ENCODE measurements at places on chromosomes 2 and 18. TPM values are rescaled to one million over a fixed set of nuclear protein-coding genes. Genes with fewer than 3 reads are reported as not detected.
A peak's percentile ranks its signal among the peaks of the same experiment; 100 is the strongest.

DNA sequence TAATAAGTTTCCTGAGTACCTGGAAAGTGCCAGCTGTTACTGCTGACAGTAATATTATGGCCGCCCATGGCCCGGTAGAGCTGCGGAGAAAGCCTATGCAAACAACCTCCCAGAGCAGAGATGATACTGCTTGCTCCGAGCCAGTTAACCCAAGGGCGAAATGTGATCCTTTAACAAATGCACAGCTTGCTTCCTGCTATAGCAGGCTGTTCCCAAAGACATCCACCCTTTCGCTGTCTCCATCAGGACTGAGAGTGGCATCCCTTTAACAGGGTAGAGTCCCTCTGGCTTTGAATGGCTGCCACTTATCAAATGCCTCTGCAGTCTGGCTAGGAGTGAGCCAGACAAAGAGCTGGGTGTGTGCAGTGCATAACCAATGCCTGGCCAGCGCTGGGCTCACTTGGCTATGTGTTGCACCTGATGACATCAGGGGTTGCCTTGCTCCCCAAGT, 69.7 kb upstream of the DAPL1 start:
- DNase-seq = no peak
- H3K36me3 ChIP-seq = no peaks in the 10 kb centered on the region
- no peak overlapping the region for H3K4me3 ChIP-seq

GRCh38 chr18:6659963-6660725, 69.4 kb upstream of the ARHGAP28 start:
- no peaks in the 10 kb centered on the region for H3K27me3 ChIP-seq
- H3K27ac ChIP-seq = peak overlapping the region; percentile 83
- no peak overlapping the region for H3K4me3 ChIP-seq
- peaks cover 32% of the 10 kb centered on the region for H3K4me1 ChIP-seq

DNA sequence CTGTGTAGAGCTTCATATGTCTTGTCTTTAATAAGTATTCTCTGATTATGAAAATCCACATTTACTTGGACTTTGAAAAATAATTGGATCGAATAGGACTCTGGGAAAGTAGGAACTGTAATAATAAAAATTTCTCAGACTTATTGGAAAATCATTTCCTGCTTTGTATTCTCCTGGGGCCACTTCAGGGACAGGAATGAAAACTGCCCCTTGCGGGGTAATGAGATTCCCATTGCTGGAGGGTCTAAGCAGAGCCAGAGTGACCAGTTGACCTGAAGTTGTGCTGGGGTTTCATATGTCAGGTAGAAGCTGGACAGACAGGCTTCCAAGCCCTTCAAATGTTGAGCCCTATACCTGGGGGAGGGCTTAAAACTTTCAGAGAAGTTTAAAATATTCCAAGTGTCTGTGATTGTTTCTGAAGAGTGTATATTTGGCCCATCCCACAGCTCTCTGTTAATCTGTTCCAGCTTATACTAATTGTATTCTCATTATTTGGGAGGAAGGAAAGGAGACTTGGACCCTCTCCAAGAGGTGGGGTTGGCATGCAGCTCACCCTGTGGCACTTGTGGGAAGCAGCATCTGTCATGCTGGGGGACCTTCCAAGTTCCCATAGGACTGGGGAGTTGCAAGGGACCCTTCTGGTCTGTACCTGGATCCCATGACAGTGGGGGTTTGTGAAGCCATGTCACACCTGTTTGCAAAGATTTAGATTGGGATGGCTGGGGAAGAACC, 268.7 kb upstream of the ATP5MC3 start:
- H3K4me1 ChIP-seq = no peaks in the 10 kb centered on the region
- no peak overlapping the region for H3K4me3 ChIP-seq
- H3K27me3 ChIP-seq = peaks cover 3% of the 10 kb centered on the region

DNA sequence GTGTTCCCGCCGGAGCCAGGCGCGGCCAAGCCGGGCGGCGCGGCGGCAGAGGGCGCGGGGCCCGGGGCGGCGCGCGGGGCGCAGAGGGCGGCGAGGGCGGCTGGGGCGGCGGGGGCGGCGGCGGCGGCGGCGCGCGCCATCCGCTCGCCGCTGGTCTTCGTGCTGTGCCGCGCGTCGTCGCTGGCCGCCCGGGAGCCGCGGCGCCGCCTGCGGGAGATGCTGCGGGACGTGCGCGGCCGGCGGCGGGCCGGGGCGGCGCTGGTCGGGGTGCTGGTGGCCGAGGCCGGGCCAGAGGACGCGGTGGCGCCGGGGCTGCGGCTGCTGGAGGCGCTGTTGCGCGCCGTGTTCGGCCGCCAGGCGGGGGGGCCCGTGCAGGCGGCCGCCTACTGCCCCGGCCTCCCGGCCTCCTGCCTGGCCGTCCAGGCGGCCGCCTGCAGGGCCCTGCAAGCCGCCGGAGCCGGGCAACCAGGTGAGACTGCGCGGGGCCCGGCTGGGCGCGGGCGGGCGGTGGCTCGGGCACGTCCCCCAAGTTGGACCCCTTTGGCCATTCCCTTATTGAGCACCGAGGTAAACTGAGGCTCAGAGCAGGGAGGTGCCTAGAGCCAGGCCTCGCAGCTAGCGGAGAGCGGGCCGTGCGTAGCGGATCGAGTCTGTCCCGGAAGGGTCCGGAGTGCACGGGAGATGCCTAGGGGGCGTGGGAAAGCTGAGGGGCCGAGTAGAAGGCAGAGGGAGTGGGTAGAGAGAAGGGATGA, 584 bp downstream of the C2orf72 start:
- peak overlapping the region; percentile 56 for H3K4me3 ChIP-seq
- H3K27me3 ChIP-seq = peaks cover 74% of the 10 kb centered on the region
- peaks cover 11% of the 10 kb centered on the region for H3K4me1 ChIP-seq
- H3K36me3 ChIP-seq = peaks cover 2% of the 10 kb centered on the region

- H3K27me3 ChIP-seq = no peaks in the 10 kb centered on the region
- H3K4me1 ChIP-seq = peaks cover 37% of the 10 kb centered on the region
- no peak for DNase-seq
- peaks cover 18% of the 10 kb centered on the region for H3K36me3 ChIP-seq
Observed at GRCh38 chr2:152715854-152716428, 1.3 kb downstream of the PRPF40A start.

GRCh38 chr2:68721482-68722101, 13.0 kb upstream of the ARHGAP25 start:
- H3K36me3 ChIP-seq = no peaks in the 10 kb centered on the region
- H3K27me3 ChIP-seq = peaks cover 3% of the 10 kb centered on the region
- no peak overlapping the region for H3K27ac ChIP-seq
- H3K4me1 ChIP-seq = no peaks in the 10 kb centered on the region

DNA sequence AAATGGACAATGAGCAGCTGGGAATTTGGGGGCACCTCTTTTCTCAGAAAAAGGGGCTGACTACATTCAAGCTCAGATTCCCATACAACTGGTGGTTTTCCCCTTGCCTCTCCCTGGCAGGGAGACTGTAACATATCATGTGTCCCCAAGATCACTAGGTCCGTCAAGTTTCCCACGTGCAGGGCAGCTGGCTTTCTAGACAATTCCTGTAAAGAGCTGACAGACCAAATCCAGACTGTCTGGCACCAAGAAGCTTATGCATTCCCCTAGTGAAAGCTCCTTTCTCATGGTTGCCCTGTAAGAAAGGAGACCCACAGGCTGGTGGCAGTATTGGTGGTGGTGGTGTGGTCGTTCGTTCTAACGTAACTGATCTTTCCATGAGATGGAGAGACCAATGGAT, 48.8 kb downstream of the THUMPD2 start:
- H3K4me3 ChIP-seq = no peak overlapping the region
- DNase-seq = no peak
- peaks cover 35% of the 10 kb centered on the region for H3K4me1 ChIP-seq
- H3K27ac ChIP-seq = no peak overlapping the region
- no peaks in the 10 kb centered on the region for H3K27me3 ChIP-seq
- H3K36me3 ChIP-seq = peaks cover 36% of the 10 kb centered on the region

DNA sequence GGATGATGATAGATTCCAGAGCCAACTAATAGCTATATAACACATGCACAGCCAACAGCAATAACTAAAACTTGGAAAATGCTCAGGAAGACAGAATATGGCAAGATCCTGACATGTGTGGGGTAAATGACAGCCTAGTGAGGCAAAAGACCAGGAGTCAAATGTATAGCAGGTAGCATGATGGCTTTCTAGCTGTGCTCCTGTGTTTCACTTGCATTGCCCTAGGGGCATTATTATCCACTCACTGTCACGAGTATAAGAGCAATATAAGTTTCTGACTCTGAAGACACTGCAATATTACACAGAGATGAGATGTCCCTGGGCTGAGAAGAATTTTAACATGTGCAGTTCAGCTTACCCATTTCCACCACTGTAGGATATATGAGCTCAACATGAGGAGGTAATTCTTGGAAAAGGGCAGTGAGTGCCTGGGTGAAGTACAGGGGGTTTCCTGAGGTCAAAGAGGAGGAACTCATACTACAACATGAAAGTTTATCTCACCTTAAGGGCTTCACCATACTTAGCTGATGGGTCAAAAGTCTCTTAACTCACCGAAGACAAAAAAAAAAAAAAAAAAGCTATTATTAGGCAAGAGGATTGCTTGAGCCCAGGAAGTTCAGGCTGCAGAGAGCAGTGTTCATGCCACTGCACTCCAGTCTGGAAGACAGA, 1385.6 kb upstream of the SLC39A10 start:
- peaks cover 20% of the 10 kb centered on the region for H3K4me1 ChIP-seq
- no peak for DNase-seq
- no peaks in the 10 kb centered on the region for H3K27me3 ChIP-seq
- H3K4me3 ChIP-seq = no peak overlapping the region
- no peaks in the 10 kb centered on the region for H3K36me3 ChIP-seq

DNA sequence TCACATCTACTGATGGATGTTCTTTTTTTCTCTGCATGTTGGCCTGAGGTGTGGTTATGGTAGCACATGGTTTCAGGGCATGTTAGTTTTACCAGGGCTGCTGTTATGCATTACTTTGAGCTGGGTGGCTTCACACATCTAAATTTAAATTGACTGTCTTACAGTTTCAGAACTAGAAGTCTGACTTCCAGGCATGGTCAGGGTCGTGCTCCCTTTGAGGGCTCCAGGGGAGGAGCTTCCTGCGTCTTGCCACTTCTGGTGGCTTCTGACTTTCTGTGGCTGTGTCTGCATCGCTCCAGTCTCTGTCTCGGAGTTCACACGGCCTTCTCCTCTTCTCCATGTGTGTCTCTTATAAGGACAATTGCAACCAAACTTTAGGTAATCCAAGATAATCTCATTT, 143.9 kb downstream of the GALR1 start:
- H3K36me3 ChIP-seq = no peaks in the 10 kb centered on the region
- no peak for DNase-seq
- H3K27ac ChIP-seq = no peak overlapping the region
- H3K4me3 ChIP-seq = no peak overlapping the region
- H3K27me3 ChIP-seq = no peaks in the 10 kb centered on the region

- no peak overlapping the region for H3K27ac ChIP-seq
- no peak overlapping the region for H3K4me3 ChIP-seq
- H3K4me1 ChIP-seq = peaks cover 9% of the 10 kb centered on the region
- no peaks in the 10 kb centered on the region for H3K36me3 ChIP-seq
- no peak for DNase-seq
Observed at GRCh38 chr2:68434981-68435380, 32.1 kb downstream of the FBXO48 start.

DNA sequence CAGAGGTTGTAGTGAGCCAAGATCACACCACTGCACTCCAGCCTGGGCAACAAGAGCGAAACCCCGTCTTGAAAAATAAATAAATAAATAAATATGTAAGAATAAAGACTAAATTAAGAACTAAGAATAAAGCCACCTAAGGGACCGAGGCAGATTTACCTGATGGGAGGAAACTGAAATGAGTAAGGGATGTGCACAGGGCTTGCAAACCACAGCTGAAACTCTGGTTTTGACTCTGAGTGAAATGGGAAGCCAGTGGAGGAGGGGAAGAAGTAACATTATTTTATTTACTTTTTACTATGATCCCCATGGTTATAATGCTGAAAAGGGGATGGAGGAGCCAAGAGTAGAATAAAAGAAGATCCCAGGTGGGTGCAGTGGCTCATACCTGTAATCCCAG, 107.3 kb downstream of the CABYR start:
- no peak overlapping the region for H3K4me3 ChIP-seq
- peaks cover 11% of the 10 kb centered on the region for H3K36me3 ChIP-seq
- peaks cover 3% of the 10 kb centered on the region for H3K4me1 ChIP-seq
- no peaks in the 10 kb centered on the region for H3K27me3 ChIP-seq

- DNase-seq = peak; percentile 11
- no peak overlapping the region for H3K4me3 ChIP-seq
- peaks cover 1% of the 10 kb centered on the region for H3K36me3 ChIP-seq
Observed at GRCh38 chr2:23411752-23412431, 26.9 kb downstream of the KLHL29 start.

DNA sequence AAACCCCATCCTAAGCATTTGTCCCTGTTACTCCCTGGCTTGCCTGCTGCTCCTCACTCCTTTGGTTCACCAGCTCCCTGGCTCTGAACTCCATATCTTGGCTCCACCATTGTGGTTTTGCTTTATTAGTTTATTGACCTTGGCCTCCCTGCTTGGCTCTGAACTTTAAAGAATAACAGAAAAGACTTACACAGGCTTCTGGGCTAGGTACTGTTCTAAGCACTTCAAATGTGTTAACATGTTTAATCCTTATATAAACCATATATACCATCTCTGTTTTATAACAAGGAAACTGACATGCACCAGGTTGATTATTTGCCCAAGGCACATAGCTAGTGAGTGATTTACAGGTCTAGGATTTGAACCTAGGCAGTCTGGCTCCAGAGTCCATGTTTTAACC, 149.7 kb upstream of the CAPN13 start:
- H3K4me1 ChIP-seq = peaks cover 9% of the 10 kb centered on the region
- H3K36me3 ChIP-seq = no peaks in the 10 kb centered on the region
- H3K27me3 ChIP-seq = peaks cover 2% of the 10 kb centered on the region
- H3K27ac ChIP-seq = no peak overlapping the region
- DNase-seq = no peak

DNA sequence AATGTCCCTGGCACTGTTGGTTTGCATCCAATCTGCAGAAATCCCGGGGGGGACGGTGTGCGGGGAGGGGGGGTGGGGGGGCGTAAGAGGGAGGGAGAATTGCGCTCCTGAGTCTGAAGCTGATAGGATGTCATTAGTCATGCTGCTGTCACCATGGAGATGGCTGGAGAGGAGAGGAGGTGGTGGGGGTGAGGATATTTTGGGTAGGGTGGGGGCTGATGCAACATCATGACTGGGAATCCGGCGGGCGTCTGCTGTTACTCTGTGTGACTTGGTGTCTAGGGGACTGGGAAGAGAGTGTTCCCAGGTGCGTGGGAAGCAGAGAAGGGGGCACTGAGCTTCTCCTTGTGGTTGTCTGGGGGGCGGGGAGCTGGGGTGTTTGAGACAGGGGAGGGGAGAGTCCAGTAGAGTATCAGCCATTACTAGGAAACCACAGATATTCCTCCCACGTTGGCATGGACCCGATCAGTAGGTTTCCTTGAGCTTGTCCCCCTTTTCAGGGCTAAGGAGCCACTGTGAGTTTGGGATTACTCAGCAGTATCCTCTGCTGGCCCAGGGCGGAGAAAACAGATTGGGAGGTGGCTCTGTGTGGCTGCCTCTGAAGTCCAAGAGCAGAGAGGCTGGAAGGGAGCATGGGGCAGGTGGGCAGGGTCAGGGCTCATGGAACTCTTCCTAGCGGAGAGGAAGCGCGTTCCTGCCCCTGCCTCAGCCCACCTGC, 18.9 kb downstream of the TET3 start:
- H3K4me3 ChIP-seq = peak overlapping the region; percentile 74
- H3K36me3 ChIP-seq = peaks cover 2% of the 10 kb centered on the region
- DNase-seq = no peak

GRCh38 chr2:205822579-205822978, 140.3 kb downstream of the NRP2 start:
- peaks cover 18% of the 10 kb centered on the region for H3K4me1 ChIP-seq
- no peaks in the 10 kb centered on the region for H3K27me3 ChIP-seq
- H3K36me3 ChIP-seq = peaks cover 2% of the 10 kb centered on the region
- no peak overlapping the region for H3K4me3 ChIP-seq

Gene PDCL3
- 20.6 TPM for total RNA-seq

Gene NBEAL1
- 33.0 TPM for total RNA-seq

Gene RAB27B
- total RNA-seq = 1.3 TPM

Gene SERPINB12
- not detected for total RNA-seq

Gene FIGN
- 11.5 TPM for total RNA-seq

Gene LAMA3
- 6.7 TPM for total RNA-seq

Gene MCFD2
- total RNA-seq = 81.9 TPM

Measured in mesothelial cell of epicardium (in vitro differentiated cells).